G401 (cell line): ENCODE measurements at places on chromosomes 2 and 18. TPM values are rescaled to one million over a fixed set of nuclear protein-coding genes. Genes with fewer than 3 reads are reported as not detected.

Gene FSHR
- total RNA-seq, result not detected in 2 replicates

Gene ACMSD
- total RNA-seq, result not detected in 2 replicates

Gene SERPINB11
- total RNA-seq, result not detected in 2 replicates

Gene UPP2
- total RNA-seq, result not detected in 2 replicates

Gene NYAP2
- total RNA-seq, result not detected in 2 replicates

Gene PDE11A
- total RNA-seq, result 2.6 and 3.2 TPM in 2 replicates

Gene NEMP2
- 4.9 and 5.1 TPM in 2 replicates for total RNA-seq

Gene PTPRN
- 0.18 and 0.71 TPM in 2 replicates for total RNA-seq

Gene AMER3
- total RNA-seq, result not detected in 2 replicates

Gene PSMD1
- total RNA-seq, result 55.3 and 73.5 TPM in 2 replicates
